ENCODE measurements at places on chromosomes 4 and X.

DNA sequence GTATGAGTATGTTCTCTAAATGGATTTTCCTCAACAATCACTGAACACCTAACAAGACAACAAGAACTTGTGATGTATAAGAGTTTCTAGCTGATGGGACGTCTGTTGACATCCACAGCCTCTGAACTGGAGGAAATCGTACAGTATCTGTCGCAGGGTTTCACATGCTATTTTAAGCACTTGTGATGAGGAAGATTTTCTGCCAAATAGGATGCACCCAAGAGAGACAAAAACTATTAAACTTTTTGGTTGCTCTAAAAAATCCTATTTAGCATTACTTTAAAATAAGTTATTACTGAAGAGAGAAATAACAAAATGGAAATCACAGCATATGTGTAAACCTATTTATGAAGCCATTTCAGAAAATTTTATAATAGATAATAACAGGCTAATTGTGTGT is 356.1 kb upstream of the SLC7A11 start:
- no peak for DNase-seq

DNA sequence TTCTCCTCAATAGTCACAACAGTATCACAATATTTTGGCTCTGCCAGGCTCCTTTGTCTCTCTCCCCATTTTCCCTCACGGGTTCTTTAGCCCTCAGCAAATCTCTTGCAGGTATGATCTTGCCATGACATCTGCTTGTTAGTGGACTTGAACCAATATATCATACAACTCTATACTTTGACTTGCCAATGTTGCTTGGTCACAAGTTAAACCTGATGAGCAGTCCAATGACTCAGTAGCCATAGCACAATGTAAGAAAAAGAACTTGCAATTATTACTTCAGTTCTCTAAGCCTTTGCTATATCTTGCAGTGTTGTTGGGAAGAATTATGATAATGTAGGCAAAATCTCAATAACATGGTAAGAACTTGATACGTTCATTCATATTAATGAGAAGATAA is 174.6 kb upstream of the NRK start:
- no peak for DNase-seq

- DNase-seq: no peak
Observed at GRCh38 chr4:77092975-77093374, 17.2 kb upstream of the CCNI start.

DNA sequence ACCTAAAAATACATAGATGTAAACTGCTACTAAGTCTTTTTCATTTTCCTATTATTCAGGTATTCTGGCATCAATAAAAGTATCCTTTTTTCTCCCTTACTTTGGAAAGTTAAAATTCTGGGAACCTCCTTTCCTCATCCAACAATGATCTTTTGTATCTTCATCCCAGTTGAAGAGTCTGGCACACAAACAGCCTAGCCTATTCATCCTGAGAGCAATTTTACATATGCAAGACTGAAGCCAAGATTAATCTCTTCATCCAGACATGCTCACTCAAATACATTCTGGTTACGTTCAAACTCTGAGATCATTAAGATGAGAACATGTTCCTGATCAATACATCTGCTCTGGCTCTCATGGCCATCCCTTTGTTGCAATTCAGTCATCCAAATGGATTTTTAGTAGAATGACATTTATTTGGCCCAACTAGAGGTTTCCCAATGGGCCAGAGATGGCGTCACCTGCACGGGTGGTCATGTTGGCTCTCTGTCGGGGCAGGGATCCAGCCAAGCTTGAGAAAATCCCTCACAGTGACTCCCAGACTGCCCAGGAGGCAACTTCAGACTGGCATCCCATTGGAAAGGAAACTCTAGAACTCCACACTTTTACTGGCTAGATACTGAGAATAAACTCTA is 135.3 kb upstream of the VCX2 start:
- DNase-seq: no peak

DNA sequence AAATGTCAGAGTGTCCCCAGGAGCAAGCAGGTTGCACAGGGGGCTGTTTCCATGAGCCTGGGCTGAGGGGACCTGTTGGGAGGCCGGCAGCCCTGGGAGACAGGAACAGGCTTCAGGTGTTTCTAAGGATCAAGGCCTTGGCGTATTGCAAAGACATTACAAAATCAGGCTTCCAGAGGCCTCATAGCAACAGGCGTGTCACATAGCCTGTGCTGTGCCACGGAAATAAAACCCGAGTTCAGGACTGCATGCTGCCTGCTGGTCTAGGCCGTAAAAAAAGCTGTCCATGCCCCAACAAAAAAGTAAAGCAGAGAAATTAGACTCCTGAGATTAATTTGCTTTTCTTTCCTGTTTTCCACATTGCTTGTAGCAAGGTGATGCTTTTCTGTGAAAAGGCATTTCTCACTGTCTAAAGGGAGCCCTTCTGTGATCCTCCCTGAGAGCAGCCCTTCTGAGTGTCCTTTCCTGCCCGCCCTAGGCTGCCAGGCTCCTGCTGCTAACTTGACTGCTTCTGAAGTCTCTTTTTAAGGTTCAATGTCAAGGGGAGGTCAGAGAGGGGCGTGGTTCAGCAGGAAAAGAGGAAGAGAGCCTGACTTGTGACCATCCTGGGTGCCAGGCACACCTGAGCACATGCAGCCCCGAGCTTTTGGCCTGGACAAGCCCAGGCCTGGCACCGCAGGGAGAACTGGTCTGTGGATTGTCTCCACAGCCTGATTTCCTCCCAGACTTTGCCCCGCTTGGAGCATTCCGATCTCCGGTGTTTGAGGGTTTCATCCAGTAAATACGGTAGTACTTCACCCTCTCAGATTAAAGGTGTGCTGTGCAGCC is 21.3 kb downstream of the SHROOM2 start:
- no peak for DNase-seq

GRCh38 chr4:79651456-79651855 is 243.4 kb upstream of the GK2 start:
- DNase-seq: no peak

GRCh38 chr4:83232082-83232481 is 52.5 kb downstream of the COQ2 start:
- DNase-seq: no peak

DNA sequence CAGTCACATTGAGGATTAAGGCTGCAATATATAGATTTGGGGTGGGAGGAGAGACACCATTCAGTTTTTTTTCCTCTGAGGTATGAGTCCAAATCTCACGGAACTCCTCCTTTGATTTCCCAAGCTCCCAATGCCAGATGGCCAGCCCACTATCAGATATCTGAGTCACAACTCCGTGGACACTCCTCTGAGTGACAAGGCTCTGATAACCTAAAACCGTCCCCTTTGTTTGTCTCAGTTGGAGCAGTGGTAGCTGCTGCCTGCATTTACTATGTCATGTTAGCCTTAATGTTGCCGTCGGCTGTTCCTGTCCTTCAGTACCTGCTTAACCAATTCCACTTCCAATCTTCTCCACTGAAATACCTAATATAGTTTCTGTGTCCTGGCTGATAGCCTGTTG is 107.3 kb downstream of the DTHD1 start:
- DNase-seq: no peak

DNA sequence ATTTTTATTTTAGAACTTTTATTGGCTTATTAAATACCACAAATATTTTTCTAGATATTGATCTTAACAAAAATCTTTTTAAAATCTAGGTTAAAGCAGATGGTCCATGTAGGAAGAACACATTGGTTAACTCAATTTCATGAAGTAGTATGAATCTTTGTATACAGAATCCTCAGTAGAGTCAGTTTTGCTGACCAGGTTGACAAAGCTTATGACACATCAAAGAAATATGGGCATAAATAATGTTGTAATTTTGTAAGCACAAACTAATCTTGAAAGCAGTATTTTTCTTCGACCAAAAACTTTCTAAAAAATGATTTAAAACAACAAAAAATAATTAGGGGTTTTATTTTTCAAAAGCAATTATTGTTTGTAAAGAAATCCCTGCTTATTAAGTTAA is 479.3 kb upstream of the PCDH10 start:
- no peak for DNase-seq

GRCh38 chr4:2402941-2403340 is 15.5 kb downstream of the ZFYVE28 start:
- no peak for DNase-seq

DNA sequence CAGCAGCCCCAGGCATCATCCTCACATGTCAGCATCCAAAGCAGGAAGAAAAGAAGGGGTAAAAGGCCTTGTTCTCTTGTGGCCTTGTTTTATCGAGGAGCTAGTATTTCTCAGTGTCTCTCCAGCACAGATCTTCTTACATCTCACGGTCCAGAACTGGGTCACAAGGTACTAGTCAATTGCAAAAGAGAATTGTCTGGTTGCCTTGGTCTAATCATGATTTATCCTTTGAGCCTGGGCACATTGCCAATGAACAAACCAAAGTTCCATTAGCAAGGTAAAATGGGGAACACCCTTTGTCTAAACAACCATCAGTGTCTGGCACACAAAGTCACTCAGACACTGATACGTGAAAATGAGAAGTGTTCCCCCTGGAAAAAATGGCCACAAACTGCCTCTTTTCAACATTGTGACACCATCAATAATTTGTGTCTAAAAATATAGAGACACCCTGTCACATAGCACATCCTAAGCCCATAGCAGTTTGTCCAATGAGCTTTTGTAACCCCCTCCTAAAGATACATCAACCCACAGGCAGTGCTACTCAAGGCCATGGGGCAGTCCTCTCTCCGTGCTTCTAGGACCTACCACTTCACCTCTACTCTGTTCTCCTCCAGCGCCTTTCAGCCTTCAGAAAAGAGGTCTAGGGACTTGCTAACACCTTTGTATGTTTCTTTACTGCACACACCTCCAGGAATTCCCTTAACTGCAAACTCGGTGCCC is 534.4 kb downstream of the MID1IP1 start:
- no peak for DNase-seq

- no peak for DNase-seq
Observed at GRCh38 chr4:137531168-137531985, 917 bp downstream of the PCDH18 start.

GRCh38 chrX:13338996-13339515 is 19.2 kb upstream of the ATXN3L start:
- no peak for DNase-seq

DNA sequence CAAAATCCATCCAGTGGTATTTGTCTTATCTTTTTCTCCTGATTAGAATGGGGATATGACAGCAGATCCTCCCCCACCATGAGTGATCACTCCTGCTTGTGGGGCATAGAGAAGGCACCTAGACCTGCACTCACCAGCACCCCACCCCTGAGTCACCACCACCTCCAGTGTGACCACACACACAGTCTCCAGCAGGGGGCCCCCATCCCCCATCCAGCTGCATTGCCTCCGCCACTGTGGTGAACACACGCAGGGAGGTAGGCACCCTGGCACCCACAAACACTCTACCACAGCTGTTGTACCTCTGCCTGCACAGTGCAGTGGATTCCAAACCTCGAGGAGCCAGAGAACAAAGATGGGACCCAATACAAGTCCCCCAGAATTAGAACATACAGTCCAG is 9.0 kb upstream of the MAGEA8 start:
- peak; percentile 22 for DNase-seq

DNA sequence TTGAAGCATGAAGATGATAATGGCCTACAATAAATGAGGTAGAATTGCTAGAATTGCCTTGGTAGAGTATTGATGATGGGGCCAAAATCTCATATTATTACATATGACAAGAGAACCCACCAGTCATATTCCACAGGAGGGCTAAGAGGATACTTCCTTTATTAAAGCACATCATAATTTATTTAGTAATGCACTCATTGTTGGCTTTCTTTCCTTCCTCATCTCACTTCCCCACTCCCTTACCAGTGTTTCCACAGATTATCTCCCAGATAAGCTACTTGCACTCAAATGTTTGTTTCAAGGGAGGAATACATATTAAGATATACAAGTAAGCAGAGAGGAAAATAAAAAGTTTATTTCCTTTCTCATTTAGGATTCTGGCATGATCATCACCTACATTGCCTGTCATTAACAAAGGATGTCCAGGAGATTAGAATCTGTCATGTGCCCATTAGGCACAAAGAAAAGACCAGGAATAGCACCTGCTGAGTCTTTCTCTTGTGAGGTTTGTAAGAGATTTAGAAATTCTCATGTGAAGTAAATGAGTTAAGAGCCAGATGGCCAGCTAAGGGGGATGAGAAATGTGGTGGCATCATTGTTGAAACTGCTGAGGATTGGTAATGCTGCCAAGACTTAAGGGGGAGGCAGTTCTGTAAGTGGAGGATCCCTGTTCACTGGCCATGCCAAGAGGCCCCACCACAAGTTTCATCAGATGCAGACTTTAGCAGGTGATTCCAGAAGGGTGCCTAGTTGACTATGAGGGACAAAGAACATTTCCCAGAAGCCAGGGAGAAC is 52.4 kb upstream of the PRDM8 start:
- DNase-seq: no peak

GRCh38 chrX:134570509-134570846 is 87.8 kb downstream of the PLAC1 start:
- DNase-seq: no peak

GRCh38 chr4:168269896-168270295 is 48.7 kb downstream of the DDX60 start:
- no peak for DNase-seq

- no peak for DNase-seq
Observed at GRCh38 chrX:53831662-53832635, 145.4 kb upstream of the HUWE1 start.

DNA sequence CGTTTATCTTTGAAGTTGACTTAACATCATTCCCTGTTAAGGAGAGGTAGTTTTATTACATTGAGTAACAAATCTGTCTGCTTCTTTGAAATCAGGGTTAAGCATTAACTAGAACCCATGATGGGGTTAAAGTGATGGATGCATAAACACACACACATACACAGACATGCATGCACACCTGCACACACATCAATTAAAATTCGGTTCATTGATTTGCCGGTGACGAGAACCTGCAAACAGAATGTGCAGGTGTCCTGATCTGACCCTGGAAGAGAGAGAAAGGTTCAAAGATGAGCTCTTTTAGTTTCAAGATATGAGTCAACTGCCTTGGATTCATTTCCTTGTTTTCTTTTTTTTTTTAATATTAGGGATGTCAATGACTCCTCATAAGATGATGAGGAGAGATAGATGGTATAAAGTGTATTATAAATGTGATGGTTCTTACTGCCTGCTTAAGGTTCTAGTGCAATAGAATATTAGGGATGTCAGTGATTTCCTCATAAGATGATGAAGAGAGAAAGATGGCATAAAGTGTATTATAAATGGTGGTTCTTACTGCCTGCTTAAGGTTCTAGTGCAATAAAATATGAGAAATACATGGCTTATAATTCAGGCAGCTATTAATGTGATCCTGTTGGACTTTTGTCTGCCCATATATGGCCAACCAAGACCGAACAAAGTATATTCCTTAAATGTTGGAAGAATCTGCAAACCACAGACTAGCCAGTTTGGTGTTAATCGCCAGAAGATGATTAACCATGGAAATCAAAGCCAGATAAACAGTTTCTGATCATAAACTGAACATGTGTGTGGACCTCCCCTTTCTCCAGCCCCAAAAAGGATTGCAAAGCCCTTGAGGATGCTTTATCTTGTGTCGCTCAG is 14.1 kb upstream of the CD99 start:
- DNase-seq: no peak

GRCh38 chr4:9989918-9990635 is 31.2 kb downstream of the SLC2A9 start:
- no peak for DNase-seq

DNA sequence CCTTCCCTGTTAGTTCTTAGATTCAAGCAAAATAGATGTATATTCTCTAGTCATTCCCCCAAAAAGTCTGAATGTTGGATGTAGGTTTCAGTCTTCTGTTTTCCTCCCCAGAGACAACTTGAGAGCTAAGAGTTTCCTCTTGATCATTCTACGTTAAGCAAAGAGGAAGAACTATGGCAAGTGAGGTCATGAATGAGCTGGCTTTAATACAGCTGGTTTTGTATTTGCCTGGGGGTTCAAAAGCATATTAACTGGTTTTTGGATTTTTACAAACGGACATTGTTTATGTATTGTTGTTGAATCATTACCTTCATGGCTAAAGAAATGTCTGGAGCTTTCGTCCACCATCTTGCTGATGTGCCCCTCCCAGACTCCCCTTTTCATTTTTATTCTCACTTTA is 916.7 kb upstream of the POU3F4 start:
- DNase-seq: no peak

All from stimulated activated CD8-positive, alpha-beta memory T cell treated with anti-CD3 and anti-CD28 coated beads, Interleukin-4, amount 100 ng/mL, for 4 hours (primary cell).